ENCODE measurements at places on chromosomes 5 and 9. TPM values are rescaled to one million over a fixed set of nuclear protein-coding genes. Genes with fewer than 3 reads are reported as not detected.

DNA sequence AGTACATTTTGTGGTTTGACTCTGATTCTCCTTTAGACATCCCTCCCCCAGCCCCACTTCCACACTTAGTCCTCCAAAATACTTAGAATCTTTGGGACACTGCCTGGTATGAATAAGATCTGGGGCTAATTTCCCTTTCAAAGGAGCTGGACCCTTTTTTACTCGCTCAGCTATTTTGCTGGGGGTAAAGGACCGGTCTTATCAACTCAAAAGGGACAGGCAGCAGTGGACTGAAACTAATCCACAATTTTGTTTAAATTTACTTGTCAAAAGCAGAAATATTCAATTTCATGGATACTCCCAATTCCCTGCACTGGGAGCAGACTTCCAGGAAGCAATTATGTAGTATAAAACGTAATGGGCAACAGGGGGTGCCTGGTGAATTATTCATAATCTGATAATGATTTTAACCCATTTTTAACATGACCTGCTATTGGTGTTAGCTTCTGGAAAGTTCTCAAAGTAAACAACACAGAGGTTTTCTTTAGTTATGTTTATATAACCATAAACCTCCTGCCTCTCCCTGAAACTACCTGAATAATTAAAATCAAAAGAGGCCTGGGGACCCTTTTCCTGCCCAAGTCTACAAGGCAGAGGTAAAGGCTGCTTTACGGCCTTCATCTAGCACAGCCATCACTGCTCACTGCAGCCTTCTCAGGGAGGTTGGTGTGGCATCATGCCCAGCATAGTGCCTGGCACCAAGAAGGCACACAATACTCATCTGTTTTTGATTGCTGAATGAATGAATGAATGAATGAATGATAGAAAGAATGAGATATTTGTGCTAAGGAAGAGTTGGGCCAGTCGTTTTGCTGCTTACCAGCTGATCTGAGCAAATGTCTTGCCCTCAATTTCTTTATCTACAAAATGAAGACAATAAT, 44.2 kb upstream of the GNPDA1 start:
- DNase-seq: no peak

GRCh38 chr5:176818391-176819098, 8.2 kb downstream of the UNC5A start:
- DNase-seq: no peak

The GARNL3 gene
- total RNA-seq: 2.9 TPM

The MTRR gene
- total RNA-seq: 69.5 TPM

The ENTREP1 gene
- total RNA-seq: 0.14 TPM

The AP3B1 gene
- 53.8 TPM for total RNA-seq

The GNG10 gene
- total RNA-seq: 122 TPM

DNA sequence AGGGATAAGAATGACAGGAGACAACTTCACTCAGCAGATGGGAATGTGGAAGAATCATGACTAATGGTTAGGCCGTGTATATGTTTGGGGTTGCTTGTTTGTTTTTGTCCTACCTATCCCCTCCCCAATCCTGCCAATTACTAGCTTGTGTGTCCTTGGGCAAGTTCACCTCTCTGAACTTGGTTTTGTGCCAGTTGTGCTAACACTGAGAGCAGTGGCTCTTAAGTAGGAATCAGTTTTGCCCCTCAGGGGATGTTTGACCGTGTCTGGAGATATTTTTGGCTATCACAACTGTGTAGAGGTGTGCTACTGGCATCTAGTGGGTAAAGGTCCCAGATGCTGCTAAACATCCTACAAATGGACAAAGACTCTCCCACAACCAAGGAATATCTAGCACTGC, 287.0 kb downstream of the DMRT2 start:
- no peak for DNase-seq

The DDX46 gene
- total RNA-seq: 35.8 TPM

DNA sequence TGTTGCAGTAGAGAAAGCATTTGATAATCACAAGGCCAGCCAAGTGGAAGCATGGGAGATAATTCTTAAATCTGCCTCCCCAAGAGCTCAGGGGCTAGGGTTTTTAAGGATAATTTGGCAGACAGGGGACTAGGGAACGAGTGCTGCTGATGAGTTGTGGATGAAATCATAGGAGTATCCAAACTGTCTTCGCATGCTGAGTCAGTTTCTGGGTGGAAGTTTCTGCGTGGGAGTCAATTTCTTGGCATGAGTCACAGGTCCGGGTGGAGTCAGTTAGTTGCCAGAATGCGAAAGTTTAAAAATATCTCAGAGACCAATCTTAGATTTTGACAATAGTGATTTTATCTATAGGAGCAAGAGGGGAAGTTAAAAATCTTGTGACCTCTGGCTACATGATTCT, 112.6 kb downstream of the TMC1 start:
- DNase-seq: no peak

DNA sequence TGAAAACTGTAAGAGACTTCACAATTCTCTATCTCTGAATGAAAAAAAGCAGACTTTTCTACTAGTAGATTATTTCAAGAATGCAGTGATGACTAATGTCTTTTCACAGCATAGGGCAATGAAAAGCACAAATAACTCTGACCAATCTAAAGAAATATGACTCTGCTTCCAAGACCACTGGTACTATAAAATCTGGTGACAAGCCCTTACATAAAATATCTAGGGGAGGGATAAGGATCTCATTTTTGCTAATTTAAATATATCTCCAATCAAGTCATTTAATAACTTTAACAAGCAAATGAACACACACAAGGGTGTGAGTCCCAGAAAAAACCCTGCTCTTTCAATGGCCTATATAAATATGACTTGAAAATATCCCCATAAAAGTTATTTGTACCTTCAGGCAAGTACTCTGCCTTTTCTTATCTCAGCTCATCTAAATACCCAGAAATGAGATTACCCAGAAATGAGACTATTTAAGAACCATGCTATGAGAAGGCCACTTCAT, 105.2 kb downstream of the GNAQ start:
- DNase-seq: peak; percentile 6

GRCh38 chr5:14144586-14145434, 1.7 kb downstream of the TRIO start:
- peak; percentile 56 for DNase-seq

- DNase-seq: no peak
Observed at GRCh38 chr5:136066661-136067271, 38.0 kb downstream of the TGFBI start.

GRCh38 chr5:153584126-153584959, 93.9 kb downstream of the GRIA1 start:
- DNase-seq: no peak
